ENCODE measurements at places on chromosomes 16 and 17.

DNA sequence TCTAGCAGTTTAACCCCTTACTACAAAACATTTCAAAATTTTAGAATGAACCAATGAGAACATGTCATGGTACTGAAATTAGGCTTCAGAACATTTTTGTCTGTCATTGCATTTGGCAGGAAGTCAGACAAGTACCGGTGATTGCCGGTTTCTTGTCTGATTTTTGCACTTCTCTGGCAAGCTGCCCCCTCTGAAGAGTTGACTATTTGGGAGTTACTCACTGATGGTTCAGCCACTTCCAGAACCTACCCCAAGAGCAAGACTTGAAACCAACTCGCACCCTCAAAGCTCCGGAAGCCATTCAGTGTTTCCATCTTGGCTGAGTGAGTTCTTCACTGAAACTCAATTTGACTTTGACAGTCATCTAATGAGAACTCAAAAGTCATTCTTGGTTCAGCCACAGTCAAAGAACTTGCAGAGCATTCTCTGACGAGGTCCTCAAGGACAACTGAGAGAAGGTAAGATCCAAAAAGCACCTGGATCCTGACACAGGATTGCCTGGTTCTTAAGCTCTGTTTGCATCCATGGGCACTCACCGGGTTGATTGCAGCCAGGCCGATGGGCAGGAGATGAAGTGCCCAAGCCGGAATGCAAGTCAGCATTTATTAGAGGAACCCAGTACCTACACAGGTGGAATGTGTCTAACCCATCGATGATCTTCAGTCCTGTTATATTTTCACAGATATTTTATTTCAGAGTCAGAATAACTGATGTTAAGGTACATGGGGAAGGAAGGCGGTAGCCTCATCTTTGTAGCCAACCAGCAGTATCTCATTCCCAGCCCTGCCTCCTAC, 93.6 kb downstream of the USP22 start:
- no peak for DNase-seq

DNA sequence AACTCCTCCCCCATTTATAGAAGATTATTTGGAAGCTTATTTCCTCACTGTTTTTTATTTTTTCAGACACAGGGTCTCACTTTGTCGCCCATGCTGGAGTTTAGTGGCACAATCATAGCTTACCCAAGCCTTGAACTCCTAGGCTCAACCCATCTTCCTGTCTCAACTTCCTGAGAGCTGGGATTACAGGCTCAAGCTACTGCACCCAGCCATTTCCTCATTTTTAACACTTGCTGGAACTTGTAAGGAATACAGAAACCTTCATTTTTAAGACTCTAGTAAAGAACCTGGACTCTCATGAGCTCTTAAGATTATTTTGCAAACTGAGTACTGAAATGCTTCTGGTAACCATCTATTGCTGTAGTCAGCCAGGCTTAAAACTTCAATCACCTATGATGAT, 29.9 kb downstream of the KANSL1 start:
- DNase-seq = no peak

DNA sequence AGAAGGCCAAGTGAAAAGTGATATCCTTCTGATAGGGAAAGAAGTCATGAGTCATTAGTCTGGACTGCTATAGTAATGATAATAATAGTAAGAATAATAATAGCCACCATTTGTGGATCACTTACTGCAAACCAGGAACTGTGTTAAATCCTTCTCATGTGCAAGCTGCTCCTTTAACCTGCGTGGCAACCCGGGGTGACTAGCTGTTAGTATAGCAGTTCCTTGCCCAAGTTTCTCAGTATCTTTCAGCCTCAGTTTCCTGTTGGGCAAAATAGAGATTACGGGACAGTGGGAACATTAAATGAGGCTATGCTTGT, 129.5 kb downstream of the CDH13 start:
- DNase-seq = no peak

- no peak for DNase-seq
These were observed 154.8 kb downstream of the CYB561 start for GRCh38 chr17:63291258-63291657.

DNA sequence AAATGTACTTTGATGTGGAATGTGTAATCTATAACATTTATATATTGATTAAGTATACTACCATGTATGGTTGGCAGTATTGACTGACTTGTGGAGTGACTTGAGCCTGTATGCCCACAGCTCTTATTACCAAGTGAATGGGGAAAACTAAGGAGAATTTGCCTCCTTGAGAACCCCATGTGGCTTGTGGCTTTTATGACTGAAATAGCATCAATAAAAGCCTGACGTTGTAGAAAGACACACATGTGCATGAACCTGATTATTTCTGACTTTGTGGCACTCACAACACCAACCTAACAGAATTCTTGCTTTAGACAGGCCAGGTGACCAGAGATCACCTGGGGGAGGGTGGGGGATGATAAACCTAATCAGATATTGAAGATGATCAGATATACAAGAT, 2.1 kb upstream of the LRRC75A start:
- no peak for DNase-seq

- DNase-seq = no peak
These were observed 51.1 kb upstream of the MYH2 start for GRCh38 chr17:10600571-10600970.

GRCh38 chr17:59627770-59628171, 8.1 kb downstream of the CLTC start:
- DNase-seq = no peak

- no peak for DNase-seq
These were observed 119.7 kb upstream of the CIBAR2 start for GRCh38 chr16:85231959-85232358.

GRCh38 chr16:81149614-81150013, 53.4 kb upstream of the GCSH start:
- DNase-seq = no peak

- DNase-seq = no peak
These were observed 62.8 kb upstream of the ADCY9 start for GRCh38 chr16:4179020-4179419.

- no peak for DNase-seq
These were observed 5.8 kb downstream of the MTHFSD start for GRCh38 chr16:86549076-86549892.

GRCh38 chr17:42221886-42222745, 27.8 kb upstream of the GHDC start:
- no peak for DNase-seq

DNA sequence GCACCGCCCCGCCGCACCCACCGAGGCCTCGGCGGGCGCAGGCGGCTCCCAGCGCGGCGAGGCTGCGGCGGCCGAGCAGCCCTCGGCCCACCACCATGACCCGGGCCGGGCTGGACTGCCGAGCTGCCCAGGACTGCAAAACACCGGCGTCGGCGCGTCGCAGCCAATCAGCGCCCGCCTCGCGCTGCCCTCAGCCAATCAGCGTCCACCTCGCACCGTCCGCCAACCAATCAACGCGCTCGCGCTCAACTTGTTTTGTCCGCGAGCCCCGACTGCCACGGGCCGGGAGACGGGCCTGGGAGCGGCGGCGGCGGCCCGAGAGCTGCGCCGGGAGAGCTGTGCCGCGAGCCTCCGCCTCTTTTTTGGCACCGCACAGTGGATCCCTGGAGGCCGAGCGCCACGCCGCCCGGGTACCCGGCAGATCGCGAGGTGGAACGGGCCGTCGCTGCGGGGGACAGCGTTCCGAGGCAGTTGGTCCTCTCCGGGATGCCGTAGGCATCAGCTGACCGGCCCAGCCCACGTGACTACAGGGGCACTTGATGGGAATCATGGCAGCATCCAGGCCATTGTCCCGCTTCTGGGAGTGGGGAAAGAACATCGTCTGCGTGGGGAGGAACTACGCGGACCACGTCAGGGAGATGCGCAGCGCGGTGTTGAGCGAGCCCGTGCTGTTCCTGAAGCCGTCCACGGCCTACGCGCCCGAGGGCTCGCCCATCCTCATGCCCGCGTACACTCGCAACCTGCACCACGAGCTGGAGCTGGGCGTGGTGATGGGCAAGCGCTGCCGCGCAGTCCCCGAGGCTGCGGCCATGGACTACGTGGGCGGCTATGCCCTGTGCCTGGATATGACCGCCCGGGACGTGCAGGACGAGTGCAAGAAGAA, at the start of the genes FAHD1 and HAGH:
Gene FAHD1, plus strand, starts transcription at position 516 of the 883 bp plus-strand sequence. Its CDS starts 33 bp downstream, at position 549.
Gene HAGH, minus strand, starts transcription at position 135 of the 883 bp plus-strand sequence. Its CDS starts 38 bp downstream, at position 97.
- peak; percentile 80 for DNase-seq

GRCh38 chr17:9696279-9697044, 51.1 kb downstream of the USP43 start:
- DNase-seq = no peak

GRCh38 chr16:75754141-75754540, 27.9 kb upstream of the CPHXL start:
- DNase-seq = no peak

- DNase-seq = no peak
These were observed 16.7 kb downstream of the GLYR1 start for GRCh38 chr16:4830408-4830807.

DNA sequence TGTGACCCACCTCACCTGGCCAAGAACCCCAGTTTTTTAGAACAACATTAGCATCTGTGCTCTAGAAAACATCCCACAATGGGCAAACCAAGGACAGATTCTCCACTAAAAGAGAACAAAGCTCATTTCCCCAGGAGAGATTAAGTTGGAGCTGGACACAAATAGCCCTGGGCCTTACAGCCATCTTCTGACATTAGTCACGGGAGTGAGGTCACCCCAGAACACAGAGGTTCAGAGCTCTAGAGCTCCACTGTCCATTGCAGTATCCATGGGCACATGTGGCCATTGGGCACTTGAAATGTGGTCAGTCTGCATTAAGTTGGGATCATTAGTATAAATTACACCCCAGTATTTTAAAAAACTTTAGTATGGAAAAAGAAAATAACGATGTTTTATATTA, 47.6 kb upstream of the RBBP6 start:
- DNase-seq = no peak

- no peak for DNase-seq
These were observed 12.5 kb downstream of the NTAN1 start for GRCh38 chr16:15043344-15043743.

- DNase-seq = no peak
These were observed 221.8 kb downstream of the CDH11 start for GRCh38 chr16:64900019-64900418.

- DNase-seq = peak; percentile 91
These were observed at the start of gene TBX21 for GRCh38 chr17:47733047-47733673. Gene TBX21 (plus strand): TSS chr17:47733236. CDS start chr17:47733455, 219 bp downstream.

DNA sequence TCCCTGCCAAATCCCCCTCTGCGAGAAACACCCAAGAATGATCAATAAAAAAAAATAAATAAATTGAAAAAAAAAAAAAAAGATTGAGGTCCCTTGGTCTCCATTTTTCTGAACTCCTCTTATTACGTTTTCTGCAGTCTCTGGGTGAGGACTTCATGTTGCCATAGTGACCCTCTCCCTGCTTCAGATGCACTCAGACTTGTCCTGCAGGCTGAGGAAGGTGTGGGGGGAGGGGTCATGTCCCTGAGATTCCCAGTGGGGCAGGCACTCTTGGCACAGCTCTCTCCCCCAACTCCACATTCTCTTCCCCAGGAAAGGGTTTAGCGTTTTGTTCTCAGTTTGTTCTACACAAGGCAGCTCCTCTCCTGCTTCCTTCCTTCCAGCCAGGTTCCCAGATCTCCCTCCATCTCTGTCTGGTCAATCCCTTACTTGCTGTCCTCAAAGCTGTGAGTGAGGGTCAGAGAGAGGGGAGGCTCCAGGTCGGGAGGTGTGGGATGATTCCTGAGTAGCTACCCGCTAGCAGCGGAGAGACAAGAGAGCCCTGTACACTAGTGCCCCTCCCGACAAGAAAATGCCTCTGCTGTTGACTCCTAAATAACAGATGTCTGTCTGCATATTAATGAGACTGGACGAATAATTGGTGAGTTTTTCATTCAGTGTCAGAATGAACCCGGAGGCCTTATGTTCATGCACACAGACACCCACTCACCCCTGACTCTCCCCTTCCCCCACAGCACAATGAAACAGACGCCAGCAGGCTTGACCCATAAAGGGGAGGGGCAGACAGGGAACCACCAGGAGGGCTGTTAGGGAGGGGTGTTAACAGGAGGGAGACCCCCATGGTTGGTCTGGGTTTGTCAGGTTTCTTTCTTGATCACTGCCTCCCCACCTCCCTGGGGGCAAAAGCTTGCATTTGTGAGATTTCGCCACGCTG, 9.2 kb downstream of the RND2 start:
- no peak for DNase-seq

GRCh38 chr16:50059669-50060068, 6.1 kb upstream of the HEATR3 start:
- DNase-seq = no peak

GRCh38 chr17:68396226-68397107, 60.8 kb downstream of the WIPI1 start:
- DNase-seq = no peak

- no peak for DNase-seq
These were observed 24.6 kb downstream of the NME3 start for GRCh38 chr16:1746693-1747195.

- DNase-seq = no peak
These were observed 3.2 kb upstream of the ZNF688 start for GRCh38 chr16:30574678-30575077.

DNA sequence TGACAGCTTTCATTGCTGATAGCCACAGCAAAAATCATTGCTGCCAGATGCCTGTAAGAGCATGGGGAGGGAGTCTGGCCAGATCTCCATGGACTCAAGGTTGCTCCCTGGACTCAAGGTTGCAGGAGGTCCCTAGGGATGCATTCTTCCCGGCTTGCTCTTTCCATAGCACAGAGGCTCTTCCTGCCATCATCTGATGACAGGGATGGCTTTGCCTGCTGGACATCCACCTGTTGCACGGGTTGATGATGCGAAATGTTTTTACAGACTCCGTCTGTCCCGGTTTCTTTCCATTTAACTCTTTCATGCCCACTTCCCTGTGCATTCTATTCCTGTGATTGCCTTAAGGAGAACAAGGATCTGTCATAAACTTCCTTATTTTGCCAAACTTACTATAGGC, 115.6 kb upstream of the HSBP1 start:
- DNase-seq = no peak

GRCh38 chr16:57609541-57610401, 18.7 kb upstream of the ADGRG1 start:
- DNase-seq = peak; percentile 19

- no peak for DNase-seq
These were observed 39.9 kb upstream of the MYH10 start for GRCh38 chr17:8670421-8670820.

- no peak for DNase-seq
These were observed 25.8 kb downstream of the CUEDC1 start for GRCh38 chr17:57929386-57929785.

DNA sequence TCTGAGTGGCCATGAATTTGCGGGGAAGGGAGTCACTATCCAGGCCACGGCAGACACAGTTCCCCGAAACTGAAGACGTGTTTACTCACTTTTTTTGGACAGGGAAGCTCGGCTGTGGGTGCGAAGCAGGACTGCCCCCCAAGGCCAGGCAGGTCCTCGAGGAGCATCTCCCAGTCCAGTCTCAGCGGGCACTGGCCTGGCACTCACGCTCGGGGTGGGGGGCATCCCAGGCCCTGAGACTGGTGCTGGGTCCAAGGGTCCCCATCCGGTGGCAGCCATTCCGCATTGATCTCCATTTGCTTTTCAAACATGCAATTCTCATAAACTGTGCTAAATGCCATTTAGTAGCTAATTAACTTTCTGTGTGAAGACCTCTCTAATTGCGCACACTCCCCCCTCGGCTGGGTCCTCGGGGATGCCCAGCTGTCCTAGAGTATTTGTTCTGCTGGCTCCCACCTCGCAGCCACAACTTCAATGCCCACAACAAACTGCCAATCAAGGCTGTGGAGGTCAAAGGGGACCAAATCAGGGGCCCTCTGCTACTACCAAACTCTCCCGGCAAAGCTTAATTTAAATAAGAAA, 50.2 kb downstream of the TBC1D16 start:
- DNase-seq = no peak
